ENCODE measurements at places on chromosomes 13 and 19.
A peak's percentile ranks its signal among the peaks of the same experiment; 100 is the strongest.

GRCh38 chr13:70630247-70630646 is 522.0 kb upstream of the KLHL1 start:
- DNase-seq = no peak

GRCh38 chr13:63124863-63125262 is 1709.2 kb upstream of the PCDH20 start:
- no peak for DNase-seq

DNA sequence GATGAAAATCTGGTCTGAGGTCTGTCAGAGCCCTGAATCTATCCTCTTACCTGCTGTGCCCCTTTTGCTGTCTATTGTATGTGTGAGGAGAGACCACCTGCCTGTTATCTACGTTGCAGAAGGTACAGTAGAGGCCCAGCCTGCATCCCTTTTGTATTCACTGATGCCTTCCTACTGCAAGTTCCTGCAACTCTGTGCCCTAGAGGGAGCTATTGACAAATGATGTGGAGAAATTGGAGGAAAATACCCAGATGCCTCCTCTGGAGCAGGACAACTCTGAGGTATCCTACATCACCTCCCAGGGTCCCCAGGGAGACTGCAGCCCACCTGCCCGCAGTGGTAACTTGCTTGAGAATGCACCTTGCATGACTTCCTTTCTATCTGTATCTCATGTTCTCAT is 33.7 kb downstream of the SIAH3 start:
- DNase-seq = no peak

DNA sequence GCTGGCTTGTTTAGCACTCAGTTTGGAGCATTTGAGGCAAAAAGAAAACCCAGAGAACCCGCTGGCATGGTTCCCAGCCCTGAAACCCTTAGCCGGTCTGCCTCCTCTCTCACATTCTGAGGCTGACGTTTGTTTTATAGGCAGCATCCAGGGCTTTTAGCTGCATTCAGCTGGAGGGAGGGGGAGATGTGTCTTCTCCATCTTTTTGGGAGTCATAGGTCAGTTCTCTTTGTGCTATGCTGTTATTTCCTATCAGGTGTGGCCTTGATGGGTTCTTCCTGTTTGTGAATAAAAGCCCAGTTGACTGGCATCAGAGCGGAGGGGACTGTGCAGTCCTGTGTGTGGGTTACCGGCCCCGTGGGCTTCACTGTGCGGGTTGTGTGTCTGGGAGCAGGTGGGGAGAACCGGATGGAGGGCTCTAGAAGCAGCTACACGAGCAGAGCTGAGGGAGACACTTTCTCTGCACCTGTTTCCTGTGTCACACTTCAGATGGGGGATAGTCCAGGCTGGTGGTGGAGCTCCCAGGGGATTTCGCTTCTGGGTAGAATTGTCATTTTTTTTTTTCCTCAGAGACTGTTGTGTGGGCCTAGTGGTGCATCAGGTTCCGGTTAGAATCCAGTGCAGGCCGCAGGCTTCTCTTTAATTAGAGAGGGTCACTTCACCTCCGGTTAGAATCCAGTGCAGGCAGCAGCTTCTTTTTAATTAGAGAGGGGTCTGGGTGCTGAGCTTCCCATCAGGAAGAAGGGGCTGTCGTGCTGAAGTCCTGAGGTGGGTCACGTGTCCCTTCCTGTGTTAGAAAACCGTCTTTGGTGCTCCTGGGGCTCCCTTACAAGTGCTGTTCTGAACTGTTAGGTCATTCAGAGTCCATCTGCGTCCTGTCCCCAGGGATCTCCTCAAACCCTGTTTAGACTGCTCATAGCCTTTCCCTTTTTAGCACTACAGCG is 69.6 kb downstream of the ARHGEF7 start:
- no peak for DNase-seq

- no peak for DNase-seq
Observed at GRCh38 chr13:64556376-64556775, 2673.8 kb downstream of the PCDH9 start.

DNA sequence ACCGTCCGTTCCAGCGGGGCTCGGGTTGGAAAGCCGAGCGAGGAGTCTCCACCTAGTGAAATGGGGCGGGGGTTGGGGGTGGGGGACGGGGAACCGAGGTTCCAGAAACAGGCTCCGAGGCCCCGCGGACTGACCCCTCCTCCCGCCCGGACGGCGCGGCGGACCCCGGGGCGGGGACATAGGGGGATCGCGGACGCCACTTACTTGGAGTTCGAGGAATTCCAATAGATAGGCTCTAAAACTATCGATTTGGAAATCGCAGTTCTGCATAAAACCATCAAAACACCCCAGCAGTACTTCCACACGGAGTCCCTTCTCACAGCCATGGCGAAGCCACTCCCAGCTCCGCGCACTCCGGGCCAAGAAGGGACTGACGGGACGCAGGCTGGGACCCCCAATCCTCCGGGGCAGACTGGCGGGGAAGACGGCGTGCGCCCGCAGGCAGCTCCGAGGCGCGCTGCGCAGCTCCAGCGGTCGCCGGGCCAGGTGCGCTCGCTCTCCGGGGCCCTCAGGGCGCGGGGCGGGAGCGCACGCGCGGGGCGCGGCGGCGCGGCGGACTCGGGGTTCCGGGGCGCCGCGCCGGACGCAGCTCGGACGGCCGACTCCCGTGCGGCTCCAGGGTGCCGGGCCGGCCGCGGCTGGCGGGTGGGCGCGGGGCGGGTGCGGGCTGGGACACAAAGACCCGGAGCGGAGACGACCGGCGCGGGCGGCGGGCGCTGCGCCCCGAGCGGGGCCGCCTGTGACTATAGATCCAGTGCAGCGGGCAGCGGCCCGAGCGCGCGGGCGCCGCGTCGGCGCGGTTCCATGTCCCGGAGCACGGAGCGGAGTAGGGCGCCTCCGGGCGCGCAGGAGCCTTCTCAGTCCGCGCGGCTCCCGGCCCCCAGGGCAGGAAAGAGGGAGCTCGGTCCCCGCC is 567 bp downstream of the EFNB2 start:
- peak; percentile 36 for DNase-seq

GRCh38 chr13:20969182-20969581 is 66.6 kb upstream of the XPO4 start:
- no peak for DNase-seq

Data from activated gamma-delta T cell (primary cell).